ENCODE measurements at places on chromosomes 7 and 10.

DNA sequence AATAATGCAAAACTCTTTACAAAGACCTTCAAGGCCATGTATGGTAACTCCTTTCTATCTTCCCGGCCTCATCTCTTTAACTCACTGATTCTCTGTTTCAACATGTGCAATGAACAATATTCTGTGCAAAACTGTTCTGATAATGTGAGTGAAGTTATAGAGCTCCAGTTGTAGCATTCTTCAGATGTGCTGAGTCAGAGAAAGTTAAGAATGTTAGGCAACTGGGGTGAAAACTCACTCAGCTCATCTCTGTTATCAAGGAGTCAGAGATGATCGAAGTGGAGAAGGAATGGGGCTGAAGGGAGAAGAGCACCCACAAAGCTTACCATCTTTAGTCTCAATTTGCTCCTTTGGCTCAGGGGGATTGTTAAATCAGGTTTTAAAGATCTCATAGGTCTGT, 344.7 kb upstream of the NPSR1 start:
- DNase-seq, result no peak

DNA sequence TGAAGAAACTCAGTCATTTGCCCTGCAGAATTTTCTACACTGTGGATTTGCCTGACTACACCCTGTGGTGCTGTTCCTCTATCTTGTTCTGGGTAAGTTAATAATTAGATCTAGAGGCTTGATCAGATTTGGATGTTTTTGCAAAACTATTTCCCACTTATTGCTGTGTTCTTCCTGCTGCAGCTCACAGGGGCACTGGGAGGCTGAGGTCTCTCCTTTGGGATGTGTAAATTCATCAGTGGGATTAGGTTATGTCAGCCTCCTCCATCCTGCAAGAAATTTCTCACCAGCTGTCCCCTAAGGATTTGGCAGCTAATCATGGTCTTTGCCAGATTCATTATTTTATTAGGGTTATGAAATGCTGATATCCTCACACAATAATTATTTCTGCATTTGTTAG, 148.1 kb upstream of the ZNF32 start:
- no peak for DNase-seq

DNA sequence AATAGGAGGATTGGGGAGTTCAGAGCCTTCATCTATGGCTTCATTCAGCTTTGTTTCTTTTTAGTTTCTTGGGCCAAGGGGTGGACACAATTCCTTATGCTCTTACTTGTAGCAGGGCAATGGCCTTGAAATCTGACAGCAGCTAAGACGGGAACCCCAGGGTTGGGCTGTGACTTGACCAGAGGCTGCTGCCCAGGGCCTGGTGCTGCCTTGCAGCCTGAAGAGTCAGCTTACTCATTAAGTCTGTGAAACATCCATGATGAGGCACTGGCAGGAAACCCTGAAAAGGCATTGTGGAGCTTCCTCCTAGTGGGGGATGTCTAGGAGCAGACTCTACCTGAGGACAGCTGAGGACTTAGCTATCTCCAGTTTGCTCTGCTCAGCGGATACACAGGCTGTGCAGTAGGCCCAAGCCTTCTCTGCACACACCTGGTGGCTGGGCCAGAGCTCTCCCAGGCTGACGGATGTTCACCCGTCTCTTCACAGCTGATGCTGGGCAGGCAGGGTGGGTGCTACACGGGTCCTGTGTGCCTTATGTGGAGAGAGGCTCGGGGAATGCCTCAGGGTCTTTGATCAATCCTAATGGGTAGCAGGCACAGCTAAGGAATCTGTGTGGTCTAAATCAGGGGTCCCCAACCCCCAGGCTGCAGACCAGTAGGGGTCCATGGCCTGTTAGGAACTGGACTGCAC, 17.8 kb downstream of the CXCL12 start:
- DNase-seq, result no peak

- no peak for DNase-seq
Observed at GRCh38 chr7:117896339-117896738, 23.1 kb upstream of the CTTNBP2 start.

GRCh38 chr10:61000769-61001730, 57.1 kb upstream of the RHOBTB1 start:
- no peak for DNase-seq

GRCh38 chr10:130040351-130040750, 70.3 kb downstream of the C10orf143 start:
- DNase-seq, result no peak

DNA sequence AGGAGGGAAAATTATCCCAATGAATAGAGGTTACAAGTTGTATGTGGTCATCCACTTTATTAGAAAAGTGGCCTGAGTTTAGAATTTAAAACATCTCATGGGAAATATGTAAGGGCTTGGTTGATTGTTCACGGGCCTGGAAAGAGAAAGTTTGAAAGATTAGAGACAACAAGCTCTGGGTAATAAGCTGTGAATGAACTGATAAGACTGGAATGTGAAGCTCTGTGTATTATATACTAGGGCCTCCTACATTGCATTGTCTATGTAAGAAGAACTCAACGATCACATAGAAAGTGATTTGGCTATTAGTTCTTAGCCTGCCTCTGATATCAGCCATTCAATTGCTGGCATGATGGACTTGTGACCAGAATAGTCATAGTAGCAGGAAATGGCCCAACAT, 199.2 kb upstream of the MAGI2 start:
- DNase-seq, result no peak

DNA sequence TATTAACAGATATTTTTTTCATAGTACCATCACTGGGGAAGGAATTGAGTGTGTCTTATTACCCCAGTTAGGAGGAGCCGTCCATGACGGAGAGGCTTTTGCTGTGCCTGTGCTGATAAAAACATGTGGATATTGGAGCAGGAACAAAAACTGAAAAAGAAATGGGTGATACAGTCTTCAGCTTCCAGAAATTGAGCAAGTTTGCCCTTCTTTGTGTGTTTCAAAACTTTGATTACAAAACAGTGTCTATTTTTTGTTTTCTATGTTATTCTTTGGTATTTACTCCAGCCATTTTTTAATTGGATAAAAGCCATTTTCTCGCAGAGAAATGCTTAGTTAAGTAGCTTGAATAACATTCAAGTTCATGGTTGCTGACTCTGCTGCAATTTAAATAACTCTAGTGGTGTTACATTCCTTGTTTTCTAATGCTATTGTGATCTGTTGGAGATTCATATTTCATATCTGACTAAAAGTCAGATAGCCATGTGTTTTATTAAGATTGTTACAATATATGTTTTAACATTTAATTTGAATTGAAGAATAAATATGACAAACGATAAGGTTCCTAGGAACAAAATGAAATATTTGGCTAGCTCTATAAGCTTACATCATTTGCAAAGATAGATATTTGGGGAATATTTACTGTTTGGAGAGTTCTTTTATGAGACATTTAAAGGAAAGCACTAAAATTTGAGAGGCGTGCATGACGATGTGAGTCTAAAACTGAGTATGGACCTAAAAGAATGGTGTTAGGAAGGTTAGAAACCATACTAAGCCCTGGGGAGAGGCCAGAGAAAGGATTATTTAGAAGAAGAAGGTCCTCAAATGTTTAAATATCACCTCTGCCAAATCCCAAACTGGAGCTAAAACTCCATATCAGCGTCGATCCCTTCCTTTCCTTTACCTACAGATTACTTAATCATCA, 747.3 kb upstream of the CELF2 start:
- no peak for DNase-seq
